ENCODE measurements at places on chromosomes 7 and 10. TPM values are rescaled to one million over a fixed set of nuclear protein-coding genes. Genes with fewer than 3 reads are reported as not detected.
A peak's percentile ranks its signal among the peaks of the same experiment; 100 is the strongest.

DNA sequence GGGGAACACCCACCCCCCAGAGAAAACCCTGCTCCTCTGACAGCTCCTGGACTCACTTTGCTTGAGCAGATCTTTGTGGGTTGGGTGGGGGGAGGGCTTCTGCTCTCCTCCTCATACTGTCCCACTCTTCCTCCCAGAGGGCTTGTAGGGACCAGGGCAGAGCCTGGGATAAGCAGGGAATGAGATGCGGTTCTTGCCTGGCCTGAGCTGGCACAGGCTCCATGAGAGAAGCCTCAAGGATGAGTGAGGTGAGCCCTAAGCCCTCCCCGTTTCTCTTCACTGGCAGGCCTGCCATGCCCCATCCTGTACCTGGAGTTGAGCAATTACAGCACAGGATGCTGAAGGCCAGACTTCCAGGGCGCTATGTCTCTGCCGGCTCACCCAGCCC, 134.7 kb downstream of the ADAM12 start:
- no peak for DNase-seq

The VGF gene
- total RNA-seq: 0.39 TPM

DNA sequence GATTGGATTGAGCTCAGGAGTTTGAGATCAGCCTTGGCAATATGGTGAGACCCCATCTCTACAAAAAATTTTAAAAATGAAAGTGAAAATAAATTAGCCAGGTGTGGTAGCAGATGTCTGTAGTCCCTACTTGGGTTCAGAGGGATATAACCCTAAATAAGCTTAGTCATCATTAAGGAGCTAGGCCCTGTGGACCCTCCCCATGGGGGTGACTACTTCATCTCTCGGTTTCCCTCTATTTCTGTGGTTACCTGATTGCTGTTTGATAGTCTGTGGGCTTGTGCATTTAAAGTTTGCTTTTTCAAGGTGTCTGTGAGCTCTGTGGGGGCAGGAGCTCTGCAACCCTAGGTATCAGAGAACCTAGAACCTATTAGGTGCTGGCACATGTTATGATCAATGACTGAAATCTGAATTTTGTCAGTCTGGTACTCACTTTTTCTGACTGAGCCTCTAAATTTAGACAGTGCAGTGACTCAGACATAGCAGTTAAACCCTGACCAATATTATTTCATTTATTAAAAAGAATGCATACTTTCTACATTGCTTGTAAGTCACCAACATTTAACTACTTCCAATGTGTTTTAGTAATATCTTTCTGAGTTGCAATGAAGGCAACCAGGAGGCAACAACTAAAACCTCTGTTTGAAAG, 8.1 kb upstream of the CUZD1 start:
- no peak for DNase-seq

DNA sequence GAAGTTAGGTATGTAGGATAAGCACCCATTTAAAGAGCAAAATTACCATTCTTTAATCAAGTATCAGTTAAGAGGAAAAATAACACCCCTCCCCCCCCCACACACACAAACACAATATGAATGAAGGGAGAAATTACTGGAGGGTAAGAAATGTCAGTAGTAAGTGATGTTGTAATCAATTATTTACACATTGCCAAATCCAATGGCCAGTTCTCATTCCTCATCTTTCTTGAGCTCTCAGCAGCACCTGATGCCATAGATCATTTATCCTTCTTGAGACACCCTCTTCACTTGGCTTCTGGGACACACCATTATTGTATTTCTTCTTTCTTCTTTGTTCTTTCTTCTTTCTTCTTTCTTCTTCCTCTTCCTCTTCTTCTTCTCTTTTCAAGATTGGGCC, 33.7 kb upstream of the FAM3C start:
- no peak for DNase-seq

- peak; percentile 7 for DNase-seq
These were observed 1.6 kb downstream of the SEPHS1 start for GRCh38 chr10:13346283-13347042.

The CFAP70 gene
- not detected for total RNA-seq

The POU6F2 gene
- not detected for total RNA-seq

DNA sequence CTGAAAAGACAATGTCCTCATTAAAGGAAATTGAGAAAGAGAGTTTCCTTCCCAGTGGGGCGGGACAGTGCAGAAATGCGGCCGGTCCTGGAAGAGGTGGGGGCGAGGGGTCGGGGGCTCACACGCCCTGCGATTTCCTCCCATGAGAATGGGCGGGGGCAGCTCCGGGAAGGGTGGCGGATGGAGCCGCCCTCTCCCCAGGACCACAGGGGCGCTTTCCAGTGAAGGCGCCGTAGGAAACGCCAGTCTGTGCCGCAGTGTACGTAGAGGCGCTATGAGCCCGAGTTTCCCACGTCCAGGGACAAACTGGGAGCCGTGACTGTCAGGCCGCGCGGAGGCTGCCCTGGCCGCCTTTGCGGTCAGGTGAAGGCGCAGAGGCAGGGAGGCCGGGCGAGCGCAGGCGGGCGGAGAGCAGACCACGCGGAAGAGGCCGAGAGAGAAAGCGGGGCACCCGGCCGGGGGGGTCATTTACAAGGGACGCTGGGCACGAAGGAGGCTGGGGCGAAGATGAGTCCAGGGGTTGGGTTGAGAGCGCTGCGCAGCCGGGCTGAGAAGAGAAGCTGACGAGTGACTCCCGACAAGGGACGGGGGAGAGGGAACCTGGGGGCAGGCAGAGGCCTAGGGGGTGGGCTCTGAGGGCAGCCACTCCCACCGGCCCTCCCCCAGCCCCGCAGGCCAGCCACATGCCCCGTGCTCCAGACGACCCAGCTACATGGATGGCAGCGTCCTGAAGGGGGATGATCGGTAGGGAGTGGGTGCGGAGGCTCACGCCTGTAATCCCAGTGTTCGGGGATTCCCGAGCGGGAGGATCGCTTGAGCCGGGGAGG, 45.0 kb downstream of the ALOX5 start:
- peak; percentile 48 for DNase-seq

DNA sequence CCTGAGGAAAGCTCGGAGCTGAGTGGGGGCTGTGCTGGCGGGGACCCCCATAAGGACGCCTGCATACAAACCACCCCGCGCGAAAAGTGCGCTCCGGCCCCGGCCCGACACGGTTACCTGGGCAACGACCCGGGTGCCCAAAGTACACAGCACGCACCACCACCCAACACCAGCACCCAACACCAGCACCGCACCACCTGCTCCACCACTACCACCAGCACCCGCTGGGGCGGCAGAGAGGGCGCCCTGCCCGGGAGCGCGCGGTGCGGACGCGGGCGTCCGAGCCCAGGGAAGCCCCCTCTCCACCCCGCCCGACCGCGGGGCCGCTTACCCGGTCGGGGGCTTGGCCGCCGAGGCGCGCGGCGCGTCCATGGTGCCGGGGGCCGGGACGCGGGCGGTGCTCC, 345 bp downstream of the COBL start:
- peak; percentile 47 for DNase-seq

The MAGI2 gene
- total RNA-seq: 0.23 TPM

GRCh38 chr7:29564496-29565223, 1.0 kb downstream of the PRR15 start:
- peak; percentile 94 for DNase-seq

- DNase-seq: peak; percentile 56
These were observed 24.1 kb upstream of the PNLIP start for GRCh38 chr10:116521424-116522290.

All from HT-29 (cell line).